Stimulated activated CD8-positive, alpha-beta memory T cell treated with anti-CD3 and anti-CD28 coated beads, Interleukin-12 subunit alpha, Interleukin-12 subunit beta, amount 100 ng/mL, for 4 hours (primary cell): ENCODE measurements at places on chromosomes 7 and 10.

DNA sequence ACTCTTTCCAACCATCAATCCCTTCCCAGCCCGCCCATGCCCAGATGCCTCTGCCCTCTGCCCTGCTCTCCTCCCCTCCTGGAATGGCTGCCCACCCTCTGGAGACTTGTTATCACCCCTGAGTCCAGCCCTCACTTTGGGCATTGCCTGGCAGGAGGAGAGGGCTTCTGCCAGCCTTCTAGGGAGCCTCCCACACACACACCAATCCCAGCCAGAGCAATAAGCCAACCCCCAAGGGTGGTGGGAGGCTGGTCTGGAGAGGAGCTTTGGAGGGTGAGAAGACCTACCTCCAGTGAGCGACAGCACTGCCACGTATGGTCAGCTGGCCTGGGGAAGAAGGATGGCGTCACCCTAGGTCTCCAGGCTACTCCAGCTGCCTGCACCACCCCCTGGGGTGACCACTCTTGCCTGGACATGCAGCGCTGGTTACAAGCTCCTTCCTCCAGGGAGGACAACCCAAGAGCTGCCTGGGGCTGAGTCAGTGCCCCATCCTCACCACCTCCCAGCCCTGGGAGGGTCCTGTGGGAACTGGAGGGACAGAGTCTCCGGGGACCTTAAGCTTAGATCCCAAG lies 8.4 kb downstream of the C10orf105 start:
- no peak for DNase-seq

GRCh38 chr7:104431930-104432329 lies 103.5 kb downstream of the LHFPL3 start:
- no peak for DNase-seq

- no peak for DNase-seq
These were observed 24.6 kb upstream of the AKR1B10 start for GRCh38 chr7:134502463-134503371.

- peak; percentile 49 for DNase-seq
These were observed 45.3 kb upstream of the PIK3AP1 start for GRCh38 chr10:96765406-96766240.

DNA sequence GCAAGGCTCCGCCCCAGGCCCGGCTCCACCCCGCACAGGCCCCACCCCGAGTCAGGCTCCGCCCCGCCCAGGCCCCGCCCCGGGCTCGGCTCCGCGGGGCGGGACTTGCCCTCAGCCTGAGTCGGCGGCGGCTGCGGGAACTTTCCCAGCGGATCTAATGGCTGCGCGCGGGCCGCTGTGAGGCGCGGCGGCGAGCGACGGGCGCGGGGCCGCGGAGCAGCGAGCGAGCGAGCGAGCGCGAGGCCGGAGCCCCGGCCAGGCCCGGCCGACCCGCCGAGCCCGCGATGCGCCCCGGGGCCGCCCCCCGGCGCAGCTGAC lies at the start of gene INPP5A:
INPP5A (plus strand) TSS at position 104 of the 318 bp plus-strand sequence. CDS start 310 bp downstream, outside the sequence.
- no peak for DNase-seq

DNA sequence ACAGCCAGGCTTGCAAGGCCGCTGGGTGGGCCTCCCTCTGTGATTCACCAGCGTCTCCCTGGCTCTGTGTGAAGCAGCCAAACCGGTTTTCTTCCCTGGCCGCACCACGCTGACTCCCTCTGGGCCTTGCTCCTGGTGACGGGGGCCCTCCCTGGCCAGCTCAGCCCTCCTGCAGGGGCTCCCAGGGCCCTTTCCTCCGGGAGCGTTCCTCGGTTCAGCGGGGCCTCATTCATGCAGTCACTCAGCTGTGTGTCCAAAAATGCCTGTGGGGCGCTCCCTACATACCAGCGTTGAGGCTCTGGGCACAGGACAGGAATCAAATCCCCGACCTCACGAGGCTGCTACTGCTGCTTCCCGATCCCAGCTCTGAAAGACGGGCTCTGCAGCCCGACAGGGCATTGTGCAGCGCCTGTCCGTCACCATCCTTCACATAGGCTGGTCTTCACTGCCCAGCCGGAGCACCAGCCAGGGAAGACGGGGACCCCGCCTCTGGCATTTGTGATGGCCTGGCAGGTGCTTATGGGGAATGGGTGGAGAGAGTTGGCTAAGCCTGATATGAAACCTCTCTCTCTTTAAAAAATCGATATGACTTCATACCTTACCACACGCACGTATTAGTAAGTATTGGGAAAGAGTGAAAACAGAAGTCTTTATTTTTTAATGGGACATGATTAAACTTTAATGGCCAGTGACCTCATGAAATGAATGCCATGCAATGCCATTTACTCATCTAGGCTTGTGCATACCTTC lies 110.0 kb upstream of the SHH start:
- no peak for DNase-seq
